ENCODE measurements at places on chromosomes 1 and 21.

DNA sequence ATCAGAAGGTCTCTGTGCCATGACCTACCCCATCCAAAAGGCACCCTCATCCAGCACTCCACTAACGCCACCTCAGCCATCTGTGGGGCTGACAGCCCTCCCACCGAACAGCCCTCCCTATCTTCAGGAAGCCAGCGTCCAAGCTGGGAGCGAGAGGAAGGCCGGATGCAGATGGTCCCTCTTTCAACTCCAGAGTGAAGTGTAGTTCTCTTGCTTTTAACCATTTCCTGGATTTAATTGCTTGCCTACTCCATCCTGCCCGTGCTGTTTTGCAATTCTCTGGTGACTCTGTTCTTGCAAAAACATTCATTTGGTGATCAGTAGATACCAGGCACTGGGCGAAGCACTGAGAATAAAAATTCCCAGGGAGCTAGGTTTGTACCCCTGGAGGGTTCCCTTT lies 8.2 kb upstream of the DYRK1A start:
- no peak for DNase-seq

- no peak for DNase-seq
Measured at GRCh38 chr1:201327687-201328240, 44.5 kb downstream of the PKP1 start.

- DNase-seq = peak; percentile 83
Measured at GRCh38 chr1:226125097-226125630, 61.4 kb downstream of the ACBD3 start.

GRCh38 chr1:101122452-101123166 lies 97.0 kb upstream of the DPH5 start:
- no peak for DNase-seq

GRCh38 chr1:28122183-28122582 lies 33.8 kb upstream of the EYA3 start:
- DNase-seq = no peak

DNA sequence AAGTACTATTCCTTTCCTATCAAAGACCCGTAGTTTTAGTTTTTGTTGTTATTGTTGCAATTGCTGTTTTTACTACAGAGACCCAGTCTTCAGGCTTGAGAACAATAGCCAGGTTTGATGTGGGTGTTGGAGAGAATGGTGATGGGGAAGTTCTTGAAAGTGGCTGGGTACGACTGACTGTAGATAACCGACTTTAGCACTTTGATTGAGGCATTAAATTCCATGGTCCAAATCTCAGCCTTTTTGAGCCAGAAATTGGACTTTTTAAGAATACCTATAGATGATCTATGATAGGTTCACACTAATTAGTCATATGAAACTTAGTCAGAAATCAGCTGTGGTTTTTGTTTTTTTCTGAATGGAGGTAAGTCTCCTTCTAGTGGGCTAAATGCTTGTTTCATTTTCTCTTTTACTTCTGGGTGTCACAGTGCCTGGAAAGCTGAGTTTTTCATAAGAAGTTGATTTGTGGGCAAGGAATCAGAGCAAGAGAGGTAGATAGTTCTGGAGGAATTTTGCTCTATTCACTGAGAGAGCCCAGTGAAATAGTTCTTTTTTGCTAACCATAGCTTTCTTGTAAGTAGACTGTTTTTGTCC lies 2.8 kb downstream of the PPIH start:
- DNase-seq = no peak

GRCh38 chr1:109096120-109096519 lies 5.6 kb downstream of the TMEM167B start:
- no peak for DNase-seq

DNA sequence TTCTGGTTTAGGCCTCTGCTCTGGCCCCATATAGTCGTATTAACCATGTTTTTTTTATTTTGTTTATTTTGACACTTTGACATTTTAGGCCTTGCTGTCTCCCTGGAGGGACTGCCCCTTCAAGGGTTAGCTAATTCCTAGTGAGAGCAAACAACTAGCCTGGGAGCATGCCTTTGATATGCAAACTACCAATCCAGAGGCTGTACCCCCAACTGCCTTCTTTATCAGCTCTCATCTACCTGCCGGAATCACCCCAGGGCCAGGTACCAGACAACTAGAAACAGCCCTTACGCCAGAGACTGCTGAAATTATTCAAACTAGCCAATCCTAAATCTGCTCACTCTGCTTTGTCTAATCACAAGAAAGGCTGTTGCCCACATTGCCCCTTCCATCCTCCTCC lies 13.0 kb upstream of the ST6GALNAC5 start:
- no peak for DNase-seq

Measured in activated CD4-positive, alpha-beta T cell treated with anti-CD3 and anti-CD28 coated beads, Interleukin-2, amount 50 U/mL, for 4 hours (primary cell).